ENCODE measurements at places on chromosomes 2 and 18.

- no peak for DNase-seq
Measured at GRCh38 chr2:160201849-160202539, 1.9 kb upstream of the ITGB6 start.

- DNase-seq = no peak
Measured at GRCh38 chr2:215929602-215930335, 83.6 kb downstream of the MREG start.

- DNase-seq = no peak
Measured at GRCh38 chr2:149049142-149049541, 10.6 kb downstream of the LYPD6B start.

DNA sequence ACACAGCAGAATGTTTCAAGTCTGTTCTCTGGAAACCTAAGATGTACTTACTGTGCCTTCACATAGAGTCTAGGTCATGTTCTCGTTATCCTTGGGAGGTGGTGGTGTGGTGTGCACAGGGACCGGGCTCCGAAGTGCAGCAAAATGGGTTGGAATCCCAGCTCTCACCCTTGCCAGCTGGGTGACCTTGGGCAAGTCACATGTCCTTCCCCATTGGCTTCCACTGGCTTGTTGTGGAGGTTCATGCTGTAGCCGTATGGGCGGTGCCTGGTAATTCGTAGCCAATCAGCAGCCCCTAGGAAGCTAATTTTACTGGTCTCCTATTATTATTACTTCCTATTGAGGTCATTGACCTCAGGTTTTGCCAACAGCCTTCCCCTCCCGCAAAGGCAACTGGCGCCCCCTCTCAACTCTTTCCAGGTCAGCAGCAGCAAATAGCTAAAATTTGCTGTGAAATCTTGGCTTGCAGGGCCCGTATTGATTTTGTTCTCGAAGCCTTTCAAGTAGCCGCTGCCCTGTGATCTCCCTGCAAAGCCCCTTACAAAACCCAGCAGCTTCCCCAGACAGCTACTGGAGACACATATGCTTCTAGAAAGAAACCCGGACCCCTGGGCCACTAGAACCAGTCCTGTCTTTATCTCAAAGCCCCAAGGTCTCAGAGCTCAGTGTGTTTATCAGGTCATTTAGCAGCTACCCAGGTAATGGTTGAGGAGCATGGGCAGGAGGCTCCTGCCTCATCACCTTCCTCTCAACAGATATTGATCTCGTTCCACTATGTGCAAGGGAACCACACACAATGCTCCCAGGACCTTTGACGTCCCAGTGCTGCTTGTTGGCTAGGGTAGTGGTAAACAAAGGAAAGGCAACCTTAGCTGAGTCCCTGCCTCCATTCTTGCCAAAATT lies 66.5 kb upstream of the SLC1A4 start:
- no peak for DNase-seq

GRCh38 chr2:37851428-37851827 lies 73.7 kb upstream of the RMDN2 start:
- no peak for DNase-seq

DNA sequence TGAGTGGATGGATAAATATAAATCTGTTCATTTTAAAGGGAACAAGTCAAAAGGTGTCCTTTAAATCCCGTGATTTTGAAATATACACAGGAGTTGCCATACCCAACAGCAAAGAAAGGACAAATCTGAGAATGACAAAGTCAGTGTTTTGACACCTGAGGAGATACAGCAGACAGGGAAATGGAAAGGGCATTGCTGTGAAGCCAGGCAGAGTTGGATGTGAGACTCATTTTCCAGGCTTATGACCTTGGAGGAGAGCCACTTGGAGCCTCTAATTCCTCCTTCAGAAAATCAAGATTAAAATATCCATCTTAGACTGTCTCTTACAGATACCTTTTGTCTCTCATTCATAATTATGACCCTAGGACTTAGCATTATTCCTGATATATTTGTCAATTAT lies 154.5 kb downstream of the GALNT3 start:
- no peak for DNase-seq

DNA sequence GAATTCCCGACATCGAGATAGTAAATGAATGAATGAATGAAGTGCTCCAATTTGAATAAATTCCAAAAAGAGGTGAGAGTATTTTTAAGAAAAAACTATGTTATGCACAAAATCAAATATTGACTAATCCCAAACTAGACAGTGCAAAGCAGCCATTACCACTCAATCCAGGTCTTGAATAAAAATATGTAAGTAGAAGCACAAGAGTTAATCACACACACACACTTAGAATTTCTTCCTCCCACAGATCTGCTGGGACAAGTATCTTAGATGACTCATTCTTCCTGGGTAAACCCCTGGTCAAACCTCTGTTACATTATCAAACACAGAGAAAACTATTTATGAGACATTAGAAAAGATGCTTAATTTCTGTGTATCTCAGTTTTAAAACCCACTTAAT lies 102.0 kb downstream of the PLA2R1 start:
- no peak for DNase-seq

DNA sequence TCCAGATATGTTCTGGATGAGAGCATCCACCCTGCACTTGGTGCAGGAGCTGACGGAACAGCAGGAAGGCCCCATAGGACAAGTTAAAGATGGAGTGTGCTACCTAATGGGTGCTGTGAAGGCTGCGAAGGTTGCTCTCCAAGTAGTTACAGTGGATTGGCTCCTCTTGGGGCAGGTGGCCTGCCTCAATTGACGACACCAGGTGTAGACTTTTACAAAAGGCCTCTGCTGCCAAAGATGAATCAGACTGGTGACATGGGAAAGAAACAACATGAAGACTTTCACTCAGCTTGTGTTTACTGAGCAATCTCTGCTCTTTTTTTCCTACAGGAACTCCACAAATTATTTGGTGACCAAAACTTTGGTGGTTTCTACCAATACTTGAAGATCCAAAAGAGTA lies 437.7 kb downstream of the PLCL1 start:
- no peak for DNase-seq

DNA sequence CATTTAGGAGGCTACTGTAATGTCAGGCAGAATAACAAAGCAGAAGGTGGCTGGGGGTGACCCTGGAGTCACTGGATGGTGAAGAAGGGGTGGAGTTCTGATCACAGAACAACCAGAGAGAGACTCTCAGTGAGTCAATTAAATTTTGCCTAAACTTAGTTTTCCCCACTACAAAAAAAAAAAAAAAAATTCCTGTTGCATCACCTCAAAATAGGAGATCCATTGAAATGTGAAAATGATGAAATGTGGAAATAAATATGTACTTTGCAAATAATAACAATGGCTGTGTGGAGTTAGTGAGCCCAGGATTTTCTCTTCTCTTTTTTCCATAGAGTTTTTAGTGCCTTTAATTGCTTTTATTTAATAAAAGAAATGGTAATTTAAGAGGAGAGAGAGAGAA lies 165.5 kb downstream of the GFPT1 start:
- DNase-seq = no peak

- no peak for DNase-seq
Measured at GRCh38 chr2:239768031-239768790, 256.9 kb downstream of the NDUFA10 start.

DNA sequence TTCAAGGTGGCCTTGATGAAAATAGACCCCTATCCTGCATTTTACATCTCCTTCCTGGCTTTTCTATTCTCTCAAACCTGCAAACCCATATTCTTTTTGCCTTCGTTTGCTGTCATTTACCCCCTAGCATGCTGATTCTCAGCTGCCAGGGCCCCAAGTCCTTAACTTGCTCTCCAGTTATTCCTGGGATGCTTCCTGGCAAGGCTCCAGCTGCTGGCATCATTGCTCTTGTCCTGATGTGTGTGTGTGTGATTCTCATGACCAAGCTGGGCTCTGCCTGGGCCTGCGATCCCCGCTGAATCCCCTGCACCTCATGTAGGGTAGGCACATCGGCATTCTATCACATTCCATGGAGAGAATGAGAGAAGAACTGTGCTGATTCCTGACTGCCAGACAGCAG lies 11.9 kb downstream of the NPAS2 start:
- no peak for DNase-seq

GRCh38 chr2:135791418-135792190 lies 45.4 kb downstream of the LCT start:
- no peak for DNase-seq

DNA sequence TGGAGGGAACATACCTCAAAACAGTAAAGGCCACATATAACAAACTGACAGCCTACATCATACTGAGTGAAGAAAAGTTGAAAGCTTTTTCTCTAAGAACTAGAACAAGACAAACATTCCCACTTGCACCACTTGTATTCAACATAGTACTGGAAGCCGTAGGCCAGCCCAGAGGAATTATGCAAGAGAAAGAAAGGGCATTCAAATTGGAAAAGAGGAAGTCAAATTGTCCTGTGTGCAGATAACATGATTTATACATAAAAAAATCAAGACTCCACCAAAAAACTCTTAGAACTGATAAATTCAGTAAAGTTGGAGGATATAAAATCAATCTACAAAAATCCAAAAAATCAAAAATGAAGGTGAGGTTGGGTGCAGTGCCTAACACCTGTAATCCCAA lies 8.0 kb upstream of the KDM3A start:
- no peak for DNase-seq

- no peak for DNase-seq
Measured at GRCh38 chr2:156401861-156402260, 34.3 kb upstream of the GPD2 start.

GRCh38 chr2:27021253-27022049 lies 11.3 kb upstream of the TMEM214 start:
- DNase-seq = no peak

DNA sequence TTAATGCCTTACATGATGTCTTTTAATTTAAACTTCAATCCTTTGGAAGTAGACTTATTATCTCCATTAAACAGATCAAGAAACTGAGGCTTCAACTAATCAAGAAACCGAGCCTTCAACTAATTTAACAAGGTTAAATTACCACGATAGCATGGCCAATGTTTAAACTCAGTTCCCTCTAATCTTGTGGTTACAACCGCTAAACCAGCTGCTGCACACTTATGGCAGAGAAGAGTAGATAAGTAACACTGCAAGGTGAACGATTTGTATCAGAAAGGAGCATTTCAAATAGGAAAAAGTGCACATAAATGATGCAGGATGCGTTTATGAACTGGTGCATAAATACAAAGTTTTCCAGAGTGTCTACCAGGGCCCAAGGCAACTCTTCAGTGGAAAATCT lies 144.6 kb upstream of the CAVIN2 start:
- DNase-seq = no peak

GRCh38 chr2:554444-554843 lies 122.8 kb downstream of the TMEM18 start:
- no peak for DNase-seq

DNA sequence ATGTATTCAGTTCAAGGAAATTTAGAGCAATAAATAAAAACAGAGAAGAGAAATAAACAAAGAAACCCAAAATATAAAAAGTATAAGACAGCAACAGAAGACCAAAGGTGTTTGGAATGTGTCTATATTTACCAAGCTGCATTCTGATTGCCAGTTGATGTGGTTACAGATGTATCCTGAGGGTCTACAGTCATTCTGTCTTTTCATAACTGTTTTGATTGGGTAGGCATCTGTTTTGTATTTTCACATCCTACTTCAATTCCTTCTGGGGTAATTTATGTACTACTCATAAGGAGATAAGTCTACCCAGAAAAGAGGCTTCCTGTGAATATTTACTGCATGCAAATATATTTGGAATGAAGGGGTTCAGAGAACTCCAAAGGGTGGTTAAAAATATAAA lies 596.8 kb upstream of the GCFC2 start:
- DNase-seq = no peak

DNA sequence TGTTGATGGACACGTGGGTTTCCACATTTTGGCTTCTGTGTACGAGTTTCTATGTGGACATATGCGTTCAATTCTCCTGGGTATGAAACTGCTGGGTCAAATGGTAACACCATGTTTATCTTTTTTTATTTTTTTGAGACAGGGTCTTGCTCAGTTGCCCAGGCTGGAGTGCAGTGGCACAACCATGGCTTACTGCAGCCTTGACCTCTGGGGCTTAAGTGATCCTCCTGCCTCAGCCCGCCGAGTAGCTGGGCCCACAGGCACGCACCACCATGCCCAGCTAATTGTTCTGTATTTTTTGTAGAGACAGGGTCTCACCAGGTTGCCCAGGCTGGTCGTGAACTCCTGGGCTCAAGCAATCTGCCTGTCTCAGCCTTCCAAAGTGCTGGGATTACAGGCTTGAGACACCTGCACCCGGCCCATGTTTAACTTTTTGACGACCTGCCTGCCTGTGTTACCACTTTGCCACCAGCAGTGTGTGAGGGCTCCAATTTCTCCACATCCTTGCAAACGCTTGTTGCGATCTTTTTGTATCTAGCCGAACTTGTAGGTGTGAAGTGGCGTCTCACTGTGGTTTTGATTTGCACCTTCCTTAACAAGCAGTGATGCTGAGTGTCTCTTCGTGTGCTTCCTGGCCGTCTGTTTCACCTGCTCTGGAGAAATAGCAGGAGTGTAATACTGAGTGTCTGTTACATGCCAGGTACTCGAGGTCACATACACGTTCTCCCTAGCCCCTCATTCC lies 6.9 kb downstream of the HSBP1L1 start:
- DNase-seq = no peak

DNA sequence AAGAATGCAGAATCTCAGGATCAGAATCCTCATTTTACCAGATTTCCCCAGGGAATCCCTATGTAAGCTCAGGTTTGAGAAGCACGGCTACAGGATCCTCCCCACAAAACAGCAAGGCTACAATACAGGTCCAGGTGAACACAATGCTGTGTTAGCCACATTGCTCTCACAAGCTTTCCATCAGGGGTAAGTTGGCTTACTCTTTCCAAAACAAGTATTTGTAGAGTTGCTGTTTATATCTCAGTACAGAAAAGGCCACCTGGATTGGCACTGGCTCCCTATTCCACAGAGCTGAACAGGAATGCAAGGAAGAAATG lies 11.0 kb downstream of the SPRED2 start:
- no peak for DNase-seq

- no peak for DNase-seq
Measured at GRCh38 chr2:134083548-134083947, 170.3 kb upstream of the MGAT5 start.

DNA sequence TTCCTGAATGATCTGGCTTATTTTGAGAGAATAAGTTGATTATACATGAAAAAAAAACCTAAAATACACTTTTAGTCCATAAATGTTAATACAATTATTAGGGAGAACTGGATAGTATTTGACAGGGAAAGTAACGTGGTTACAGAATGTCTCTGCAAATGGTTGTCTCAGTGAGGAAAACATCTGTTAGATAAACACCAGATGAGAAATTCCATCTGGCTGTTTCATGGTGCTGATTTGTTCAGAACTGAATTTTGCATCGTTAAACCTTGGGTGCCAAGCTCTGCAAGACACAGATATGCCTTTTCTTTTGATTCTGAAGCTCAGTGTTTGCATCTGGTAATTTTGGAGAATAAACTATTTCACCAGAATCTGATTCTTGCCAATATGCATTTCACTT lies 90.4 kb downstream of the SCN3A start:
- no peak for DNase-seq

- no peak for DNase-seq
Measured at GRCh38 chr2:126714191-126714965, 58.4 kb downstream of the GYPC start.

GRCh38 chr18:77522051-77522675 lies 272.5 kb downstream of the GALR1 start:
- no peak for DNase-seq

GRCh38 chr18:72783530-72783929 lies 84.3 kb downstream of the NETO1 start:
- DNase-seq = no peak

Measured in left hindlimb (tissue), 1 donor.